GF-D8 (cell line): ENCODE measurements at places on chromosomes 2 and 18.

DNA sequence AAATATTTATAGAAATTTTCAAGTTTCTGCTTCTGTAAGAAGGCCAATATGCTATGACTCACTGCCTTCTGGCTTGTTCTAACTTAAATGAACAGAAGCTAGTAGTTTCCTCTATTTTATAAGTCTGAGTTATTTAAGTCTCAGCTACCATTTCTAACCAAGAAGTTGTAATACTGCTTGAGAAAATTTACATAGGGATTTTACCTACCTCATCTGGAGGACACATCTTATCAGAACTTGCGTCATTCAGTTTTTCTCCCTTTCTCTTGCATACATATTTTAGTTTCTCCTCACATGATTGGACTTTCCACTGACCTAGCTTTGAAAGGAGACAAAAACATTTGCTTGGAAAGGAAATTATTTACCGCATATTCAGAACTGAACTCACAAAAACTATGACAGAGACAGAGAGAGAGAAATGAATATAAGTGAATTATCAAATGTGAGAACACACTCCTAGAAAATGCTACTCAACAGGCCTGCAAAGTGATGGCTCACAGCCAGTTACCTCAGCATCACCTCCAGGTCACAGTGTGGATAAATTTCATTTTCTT, 81.1 kb upstream of the CD302 start:
- no peak for DNase-seq

DNA sequence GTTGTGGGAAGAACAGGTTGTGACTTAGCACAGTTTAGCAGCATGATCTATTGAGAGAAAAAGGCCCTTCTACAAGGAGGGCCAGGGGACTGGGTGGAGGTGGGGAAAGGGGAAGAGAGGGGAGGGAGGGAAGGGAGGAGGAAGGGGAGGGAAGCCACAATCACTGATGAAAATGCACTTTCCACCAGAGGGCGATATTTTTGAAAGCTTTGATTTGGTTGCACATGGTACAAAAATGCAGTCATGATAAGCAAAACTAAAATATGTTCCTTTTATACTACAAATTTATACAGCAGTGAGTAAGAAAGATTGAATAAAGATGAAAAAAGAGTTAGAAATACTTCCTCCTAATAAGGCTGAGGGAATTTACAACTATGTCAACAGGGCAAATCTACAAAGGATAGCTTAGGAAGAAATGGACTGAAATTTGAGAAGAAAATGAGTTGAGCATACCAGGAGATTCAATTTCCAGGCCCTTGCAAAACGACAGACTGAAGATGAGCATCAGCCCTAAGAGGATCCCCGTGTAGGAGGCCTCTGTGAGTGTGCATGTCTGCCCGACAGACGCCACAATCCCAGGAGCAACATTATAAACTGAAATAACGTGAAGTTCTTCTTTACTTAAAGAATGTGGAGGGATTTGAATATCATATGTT, 17.2 kb downstream of the SH3YL1 start:
- no peak for DNase-seq

DNA sequence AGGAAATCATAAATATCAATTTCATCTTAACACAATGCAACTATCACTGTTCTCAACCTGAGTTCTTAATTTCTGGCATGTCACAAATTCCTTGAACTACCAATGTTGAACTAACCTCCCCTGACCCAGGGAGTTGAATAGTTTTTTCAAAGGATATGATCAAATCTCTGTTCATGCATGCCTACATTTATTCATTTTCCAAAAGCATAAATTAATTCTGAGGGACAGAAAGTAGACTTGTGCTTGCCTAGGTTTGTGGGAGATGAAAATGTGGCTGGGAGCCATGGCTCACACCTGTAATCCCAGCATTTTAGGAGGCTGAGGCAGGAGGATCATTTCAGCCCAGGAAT, 175.7 kb downstream of the TGIF1 start:
- no peak for DNase-seq

DNA sequence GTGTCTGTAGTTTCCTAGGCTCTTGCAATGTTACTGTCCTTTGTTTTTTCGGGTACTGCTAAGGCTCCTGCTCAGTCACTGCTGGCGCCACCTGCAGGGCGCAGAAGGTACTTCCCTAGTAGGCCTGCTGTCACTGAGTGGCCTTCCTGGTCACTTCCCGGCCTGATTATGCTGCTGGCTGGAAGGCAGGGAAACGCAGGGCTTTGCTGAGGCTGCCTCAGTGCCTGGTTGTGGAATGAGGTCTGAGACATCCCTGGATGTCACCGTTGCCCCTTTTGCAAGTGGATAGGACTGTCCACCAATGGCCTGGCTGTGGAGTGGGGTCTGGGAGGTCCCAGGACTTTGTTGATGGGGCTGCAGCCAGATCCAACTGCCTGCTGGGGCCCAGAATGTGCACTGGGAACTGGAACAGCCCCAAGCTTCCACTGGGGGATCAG, 13.1 kb downstream of the DAW1 start:
- DNase-seq = no peak

GRCh38 chr2:169716938-169717690, 16.5 kb upstream of the KLHL23 start:
- DNase-seq = no peak

DNA sequence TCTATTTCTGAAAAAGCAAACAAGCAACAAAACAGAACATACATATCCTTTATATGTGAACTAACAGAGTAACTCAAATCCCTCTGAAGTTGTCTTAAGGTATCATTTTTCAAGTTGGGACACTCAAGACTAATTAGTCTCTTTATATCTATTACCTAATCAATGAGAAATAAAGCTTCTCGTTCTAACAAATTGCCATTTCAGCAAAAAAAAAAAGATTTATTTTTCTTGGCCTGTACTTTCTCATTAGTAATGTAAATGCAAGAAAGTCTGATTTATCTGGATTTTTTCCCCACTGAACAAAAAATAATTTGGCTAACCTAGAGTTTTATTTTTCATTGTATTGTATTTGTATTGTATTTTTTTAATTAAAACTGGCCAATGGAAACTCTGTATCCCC, 176.1 kb upstream of the NOL4 start:
- DNase-seq = no peak

DNA sequence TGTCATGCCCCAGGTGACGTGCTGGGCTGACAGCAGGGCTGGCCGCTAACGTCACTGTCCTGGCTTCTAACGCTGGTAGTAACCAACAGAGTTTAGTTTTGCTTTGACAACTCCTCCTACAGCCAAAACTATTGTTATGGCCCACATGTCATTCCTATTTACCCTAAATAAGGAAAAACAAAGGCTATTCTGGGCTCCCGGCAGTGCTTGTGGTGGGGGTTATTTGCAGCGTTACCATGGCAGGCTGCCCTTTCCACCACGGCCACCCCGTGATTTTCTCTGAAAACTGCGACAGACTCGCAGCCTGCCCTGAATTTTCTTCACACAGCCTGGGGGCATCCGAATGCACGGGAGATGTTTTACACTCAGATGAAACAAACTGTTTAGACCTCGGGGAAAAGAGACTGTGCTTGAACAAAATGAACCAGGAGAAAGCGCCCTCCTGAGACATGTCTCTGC, 115.2 kb downstream of the FAM210A start:
- no peak for DNase-seq
